ENCODE measurements at places on chromosomes 1 and 21. TPM values are rescaled to one million over a fixed set of nuclear protein-coding genes. Genes with fewer than 3 reads are reported as not detected.

MYCL gene
- 1.7 TPM for polyA plus RNA-seq

FGR gene
- polyA plus RNA-seq: 3.1 TPM

CD5L gene
- not detected for polyA plus RNA-seq

HSPA6 gene
- polyA plus RNA-seq: 2.9 TPM

TTC34 gene
- not detected for polyA plus RNA-seq
